ENCODE measurements at places on chromosomes 13 and 19.
A peak's percentile ranks its signal among the peaks of the same experiment; 100 is the strongest.

- DNase-seq = no peak
These were observed 1178.4 kb upstream of the ATXN8OS start for GRCh38 chr13:68929075-68929745.

- no peak for DNase-seq
These were observed 870 bp downstream of the NDUFB7 start for GRCh38 chr19:14570864-14571527.

GRCh38 chr13:113013303-113013702 is 44.3 kb downstream of the MCF2L start:
- no peak for DNase-seq

DNA sequence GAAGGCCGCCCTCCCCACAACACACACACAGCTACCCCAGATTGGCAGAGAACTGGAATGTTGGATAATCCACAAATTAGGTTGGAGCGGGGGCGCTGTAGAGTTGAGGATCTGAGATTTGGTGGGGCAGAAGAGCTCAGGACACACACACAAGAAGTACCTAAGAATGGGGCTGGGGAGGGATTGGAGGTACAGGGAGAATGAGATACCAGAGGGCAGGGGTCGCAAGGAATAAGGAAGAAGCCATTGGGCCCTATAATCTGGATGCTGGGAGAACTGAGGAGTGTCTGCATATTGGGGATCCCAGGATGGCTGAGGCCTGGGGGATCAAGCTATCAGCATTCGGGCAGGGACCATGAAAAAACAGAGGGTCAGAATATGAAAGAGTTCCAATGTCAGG is 11.5 kb downstream of the SYT3 start:
- no peak for DNase-seq

- no peak for DNase-seq
These were observed 71.8 kb upstream of the STK24 start for GRCh38 chr13:98648686-98649085.

DNA sequence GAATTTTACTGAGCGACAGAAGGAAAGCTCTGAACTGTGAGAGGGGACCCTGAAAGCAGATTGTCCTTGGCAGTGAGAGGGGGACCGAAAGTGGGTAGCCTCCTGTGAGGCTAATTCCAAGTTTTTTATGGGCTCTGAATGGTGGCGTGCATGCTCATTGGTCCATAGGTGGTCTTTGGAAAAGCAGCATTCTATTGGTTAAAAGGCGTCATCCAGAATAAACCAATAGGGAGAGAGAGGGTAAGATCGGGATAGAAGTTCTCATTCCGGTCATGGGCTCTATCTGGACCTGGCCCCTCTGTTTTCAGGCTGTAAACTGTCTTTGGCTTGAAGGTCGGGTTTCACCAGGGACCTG is 539.8 kb upstream of the PCDH9 start:
- DNase-seq = no peak

GRCh38 chr13:50030315-50030714 is 15.1 kb downstream of the KCNRG start:
- DNase-seq = no peak

DNA sequence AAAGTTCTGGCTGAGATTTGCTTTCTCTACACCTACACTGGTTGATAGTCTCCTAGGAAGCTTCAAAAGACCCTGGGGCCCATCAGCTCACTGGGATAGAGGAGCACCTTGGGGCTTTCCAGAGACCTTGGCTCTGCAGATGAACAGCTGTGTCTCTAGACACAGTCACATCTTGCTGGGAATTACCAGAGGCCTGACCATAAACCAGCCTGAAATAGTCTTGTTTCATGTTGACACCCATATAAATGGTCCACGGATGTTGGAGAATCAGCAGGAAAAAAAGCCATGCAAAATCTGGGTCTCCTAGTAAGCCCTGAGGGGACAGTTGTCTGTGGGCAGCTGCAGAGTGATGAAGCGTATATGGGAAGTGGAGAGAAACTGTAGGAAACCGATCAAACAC is 207.6 kb downstream of the DNAJC15 start:
- no peak for DNase-seq

DNA sequence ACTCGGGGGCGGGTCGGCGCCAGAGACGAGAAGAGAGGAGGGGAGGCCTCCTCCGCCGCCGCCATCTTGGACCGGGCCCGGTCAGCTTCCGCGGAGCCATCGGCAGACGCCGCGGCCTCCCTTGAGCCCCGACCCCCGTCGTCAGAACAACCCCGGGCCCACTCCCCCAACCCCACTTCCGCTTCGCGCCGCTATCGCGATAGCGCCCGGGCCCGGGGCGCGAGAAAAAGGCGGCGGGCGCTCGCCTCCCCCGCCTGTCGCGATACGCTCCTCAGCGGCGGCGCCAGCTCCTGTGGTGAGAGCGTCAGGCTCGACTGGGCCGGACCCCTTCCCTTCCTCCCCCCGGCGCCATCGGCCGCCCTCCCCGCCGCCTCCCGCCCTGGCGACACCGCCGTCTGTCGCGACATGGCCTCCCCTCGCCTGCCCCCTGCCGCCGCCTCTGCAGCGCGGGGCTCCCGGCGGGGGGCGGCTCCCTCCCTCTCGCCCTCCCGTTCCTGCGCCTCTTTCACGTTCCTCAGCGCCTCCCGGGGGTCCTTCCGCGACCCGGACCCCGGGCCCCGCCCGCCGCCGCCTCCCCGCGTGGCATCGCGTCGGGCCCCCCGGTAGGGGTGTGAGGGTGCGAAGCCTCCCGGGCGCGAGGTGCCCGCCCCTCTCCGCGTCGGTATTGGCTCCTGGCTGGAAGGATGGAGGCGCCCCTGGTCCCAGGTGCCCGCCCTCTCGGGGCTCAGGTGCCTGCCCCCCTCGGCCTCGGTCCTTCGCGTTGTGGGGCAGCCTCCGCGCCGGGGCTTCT is at the start of gene CNOT3:
Gene CNOT3, plus strand, starts transcription at position 64 of the 790 bp plus-strand sequence. CDS start 5,217 bp downstream, outside the sequence.
- DNase-seq = no peak

GRCh38 chr19:45908956-45909355 is 5.6 kb downstream of the NANOS2 start:
- DNase-seq = no peak

GRCh38 chr13:42720858-42721219 is 60.5 kb upstream of the FAM216B start:
- DNase-seq = no peak

- DNase-seq = no peak
These were observed 45.6 kb upstream of the ZNF562 start for GRCh38 chr19:9720541-9720940.

DNA sequence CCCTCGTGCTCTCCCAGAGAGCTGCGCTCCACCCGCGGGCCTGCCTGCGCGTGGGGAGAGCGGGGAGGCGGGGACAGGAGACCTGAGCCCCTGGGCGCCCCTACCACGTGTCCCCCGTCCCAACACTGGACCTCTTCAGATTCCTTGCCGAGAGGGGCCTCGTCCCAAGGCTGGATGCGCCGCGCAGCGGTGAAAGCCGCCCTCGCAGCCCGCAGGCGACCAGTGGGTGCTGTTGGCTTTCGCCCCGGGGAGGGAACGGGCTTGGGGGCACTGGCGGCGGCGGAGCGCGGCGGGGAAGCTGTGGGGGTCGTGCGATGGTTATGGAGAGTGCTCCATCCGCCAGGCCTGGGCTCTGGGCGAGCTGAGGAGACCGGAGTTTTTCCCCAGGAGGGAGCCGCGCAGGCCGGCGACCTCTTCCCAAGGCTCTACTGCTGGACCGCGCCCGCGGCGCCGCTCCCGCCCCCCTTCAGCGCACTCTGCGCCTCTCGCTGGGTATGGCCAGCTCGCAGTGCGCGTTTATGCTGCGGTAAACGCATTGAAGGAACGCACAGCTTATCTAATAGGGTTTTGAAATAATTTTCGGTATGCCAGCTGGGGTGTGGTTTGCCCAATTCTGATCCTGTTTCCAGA is 17.2 kb upstream of the RNF17 start:
- DNase-seq = no peak

DNA sequence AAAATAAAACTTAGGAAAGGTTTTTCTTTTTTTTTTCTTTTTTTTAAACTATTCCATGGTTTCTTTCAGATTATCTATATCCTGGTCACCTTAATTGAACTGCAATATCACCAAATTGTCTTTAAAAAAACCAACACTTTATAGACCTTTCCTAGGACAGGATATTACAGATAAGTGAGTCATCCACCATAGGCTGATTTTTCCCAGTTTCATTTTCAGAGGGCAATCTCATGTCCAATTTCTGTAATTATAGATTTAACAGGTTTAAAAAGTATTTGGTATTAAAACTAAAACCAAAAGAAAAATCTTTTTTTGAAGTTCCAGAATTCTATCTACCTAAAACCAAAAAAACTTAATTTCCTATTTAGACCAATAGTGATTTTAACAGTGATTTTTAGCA is 13.2 kb downstream of the SPART start:
- DNase-seq = no peak

DNA sequence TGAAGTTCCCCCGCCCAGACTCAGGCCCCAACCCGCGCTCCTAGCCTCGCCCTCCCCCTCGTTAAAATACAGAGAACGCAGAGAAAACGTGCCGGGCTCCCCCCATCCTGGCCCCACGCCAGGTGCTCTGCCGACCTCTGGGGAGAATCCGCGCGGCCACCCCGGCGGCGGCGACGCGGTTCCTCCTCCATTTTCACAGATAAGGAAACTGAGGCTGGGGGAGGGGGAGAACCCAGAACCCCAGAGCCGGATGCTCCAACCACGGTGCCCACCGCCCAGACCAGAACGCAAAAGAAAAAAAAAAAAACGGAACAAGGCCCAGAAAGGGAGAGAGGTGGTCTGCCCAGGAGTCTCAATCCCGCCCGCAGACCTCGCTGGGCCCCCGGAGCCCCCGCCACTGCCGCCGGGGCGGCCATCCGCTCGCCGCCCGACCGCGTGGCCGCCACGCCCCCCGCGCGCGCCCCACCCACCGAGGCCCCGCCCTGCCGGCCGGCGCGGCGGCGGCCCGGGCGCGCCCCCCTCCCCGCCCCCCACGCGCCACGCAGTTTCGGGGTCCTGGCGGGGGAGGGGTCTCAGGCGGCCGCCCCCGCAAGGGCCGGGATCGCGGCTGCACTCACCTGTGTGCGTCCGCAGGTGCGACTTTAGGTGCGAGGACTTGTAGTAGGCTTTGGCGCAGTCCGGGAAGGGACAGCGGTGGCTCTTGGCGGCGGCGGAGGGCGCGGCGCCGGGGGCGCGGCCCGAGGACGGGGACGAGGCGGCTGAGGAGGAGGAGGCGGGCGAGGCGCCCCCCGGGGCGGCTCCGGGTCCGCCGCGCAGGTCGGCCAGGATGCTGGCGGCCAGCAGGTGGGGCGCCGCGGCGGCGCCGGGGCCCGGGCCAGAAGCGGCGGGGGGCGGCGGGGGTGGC is 703 bp downstream of the KLF16 start:
- DNase-seq = no peak

DNA sequence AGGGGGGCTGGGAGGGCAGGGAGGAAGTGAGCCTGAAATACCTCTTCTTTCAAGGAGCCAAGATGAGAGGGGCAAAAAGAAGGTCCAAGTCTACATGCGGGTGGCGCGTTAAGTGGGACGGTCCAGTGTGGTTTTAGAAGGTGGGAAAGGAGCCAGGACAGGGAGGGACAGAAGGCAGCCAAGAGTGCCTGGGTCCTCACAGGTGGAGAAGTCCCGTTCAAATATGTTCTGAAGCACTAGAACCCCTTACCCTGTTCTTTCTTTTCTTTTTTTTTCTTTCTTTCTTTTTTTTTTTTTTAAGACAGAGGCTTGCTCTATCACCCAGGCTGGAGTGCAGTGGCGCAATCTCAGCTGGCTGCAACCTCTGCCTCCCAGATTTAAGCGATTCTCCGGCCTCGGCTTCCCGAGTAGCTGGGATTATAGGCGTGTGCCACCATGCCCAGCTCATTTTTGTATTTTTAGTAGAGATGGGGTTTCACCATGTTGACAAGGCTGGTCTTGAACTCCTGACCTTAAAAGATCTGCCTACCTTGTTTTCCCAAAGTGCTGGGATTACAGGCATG is 7.4 kb downstream of the CAMSAP3 start:
- no peak for DNase-seq

GRCh38 chr19:17110599-17110966 is 35.0 kb downstream of the MYO9B start:
- DNase-seq = no peak

- DNase-seq = no peak
These were observed 95.4 kb upstream of the MRI1 start for GRCh38 chr19:13668964-13669363.

DNA sequence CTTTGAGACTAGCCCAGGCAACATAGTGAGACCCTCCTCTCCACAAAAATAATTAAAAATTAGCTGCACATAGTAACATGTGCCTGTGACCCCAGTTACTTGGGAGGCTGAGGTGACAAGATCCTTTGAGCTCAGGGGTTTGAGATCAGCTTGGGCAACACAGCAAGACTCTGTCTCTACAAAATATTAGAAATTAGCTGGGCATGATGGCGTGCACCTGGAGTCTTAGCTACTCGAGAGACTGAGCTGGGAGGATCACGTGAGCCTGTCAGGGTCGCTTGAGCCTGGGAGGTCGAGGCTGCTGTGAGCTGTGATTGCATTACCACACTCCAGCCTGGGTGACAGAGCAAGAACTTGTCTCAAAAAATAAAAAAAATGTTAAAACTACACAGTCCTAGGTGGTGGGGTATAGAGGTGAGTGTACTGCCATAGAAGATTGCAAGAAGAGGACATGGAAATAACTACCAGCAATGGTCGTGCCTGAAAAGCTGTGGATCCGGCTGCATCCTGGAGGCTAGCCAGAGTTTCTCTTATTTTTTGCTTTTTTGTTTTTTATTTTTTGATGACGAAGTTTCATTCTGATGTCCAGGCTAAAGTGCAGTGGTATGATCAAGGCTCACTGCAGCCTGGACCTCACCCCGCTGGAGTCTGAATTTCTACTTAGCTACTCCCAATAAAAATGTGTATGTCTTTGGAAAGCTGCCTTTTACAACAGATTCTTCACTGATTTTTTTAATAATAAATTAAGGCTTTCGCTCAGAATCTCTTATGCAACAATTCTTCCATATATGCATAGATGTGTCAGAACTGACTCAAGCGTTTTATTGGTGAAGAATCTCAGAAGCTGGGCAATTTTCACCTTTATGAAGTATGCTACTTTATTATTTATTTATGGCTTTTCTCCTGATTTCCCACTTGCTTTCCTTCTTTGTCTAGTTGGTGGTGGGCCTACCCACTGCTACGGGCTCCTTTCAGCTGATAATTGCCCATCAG is 393.8 kb downstream of the TSHZ3 start:
- DNase-seq = no peak

GRCh38 chr13:110393761-110394160 is 86.7 kb downstream of the COL4A2 start:
- DNase-seq = no peak

DNA sequence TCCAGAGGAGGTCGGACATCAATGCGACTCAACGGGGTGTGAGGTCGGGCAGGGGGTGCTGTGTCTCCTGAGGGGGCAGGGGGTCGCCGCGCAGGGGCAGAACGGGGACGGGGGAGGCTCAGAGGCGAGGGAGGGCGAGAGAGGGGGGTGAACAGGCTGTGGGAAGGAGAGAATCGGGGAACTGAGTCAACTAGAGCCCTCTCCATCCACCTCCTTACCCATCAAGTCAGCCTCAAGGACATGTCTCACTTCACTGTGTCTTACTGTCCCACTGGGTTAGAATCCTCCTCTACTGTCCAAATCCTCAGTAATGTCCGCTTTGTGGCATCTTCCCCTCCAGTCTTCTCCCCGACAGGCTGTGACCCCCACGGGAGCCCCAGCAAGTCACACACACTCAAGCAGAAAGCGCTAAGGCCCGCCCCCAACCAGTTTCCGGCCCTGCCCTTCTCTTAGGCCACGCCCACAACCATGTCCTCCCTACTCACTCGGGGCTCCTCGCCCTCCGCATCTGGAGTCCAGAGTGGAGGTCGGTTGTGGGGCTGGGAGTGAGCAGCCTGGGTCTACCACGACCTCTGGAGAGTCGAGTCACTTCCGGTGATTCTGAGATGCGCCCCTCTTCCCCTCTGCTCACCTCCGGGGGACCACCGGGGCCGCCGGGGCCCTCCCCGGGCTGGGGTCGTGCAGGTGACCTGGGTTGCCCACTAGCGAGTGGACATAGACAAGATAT is 9.3 kb downstream of the PLEKHA4 start:
- DNase-seq = peak; percentile 68

All from stimulated activated CD8-positive, alpha-beta memory T cell treated with anti-CD3 and anti-CD28 coated beads, Interleukin-7, amount 100 ng/mL, for 1 hour (primary cell).